NCI-H1048 (cell line): ENCODE measurements at places on chromosomes 5 and 9.

DNA sequence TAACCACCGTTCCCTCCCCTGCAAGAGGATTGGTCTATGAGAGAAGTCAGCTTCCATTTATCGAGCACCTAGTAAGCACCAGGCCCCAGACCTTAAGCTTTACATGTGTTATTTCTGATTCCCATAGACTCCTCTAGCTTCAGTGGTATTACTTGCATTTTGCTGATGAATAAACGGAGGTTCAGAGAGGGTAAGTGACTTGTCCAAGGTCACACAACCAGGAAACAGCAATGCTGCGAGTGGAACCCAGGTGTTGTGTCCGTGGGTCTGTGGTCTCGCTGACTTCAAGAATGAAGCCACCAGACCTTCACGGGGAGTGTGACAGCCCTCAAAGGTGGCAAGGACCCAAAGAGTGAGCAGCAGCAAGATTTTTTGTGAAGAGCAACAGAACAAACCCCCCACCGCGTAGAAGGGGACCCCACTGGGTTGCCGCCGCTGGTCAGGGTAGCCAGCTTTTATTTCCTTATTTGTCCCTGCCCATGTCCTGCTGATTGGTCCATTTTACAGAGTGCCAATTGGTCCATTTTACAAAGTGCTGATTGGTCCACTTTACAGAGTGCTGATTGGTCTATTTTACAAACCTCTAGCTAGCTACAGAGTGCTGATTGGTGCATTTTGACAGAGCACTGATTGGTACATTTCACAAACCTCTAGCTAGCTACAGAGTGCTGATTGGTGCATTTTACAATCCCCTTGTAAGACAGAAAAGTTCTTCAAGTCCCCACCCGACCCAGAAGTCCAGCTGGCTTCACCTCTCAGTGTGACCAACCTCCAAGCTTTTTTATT is 29.1 kb upstream of the KCNIP1 start:
- DNase-seq, result no peak

DNA sequence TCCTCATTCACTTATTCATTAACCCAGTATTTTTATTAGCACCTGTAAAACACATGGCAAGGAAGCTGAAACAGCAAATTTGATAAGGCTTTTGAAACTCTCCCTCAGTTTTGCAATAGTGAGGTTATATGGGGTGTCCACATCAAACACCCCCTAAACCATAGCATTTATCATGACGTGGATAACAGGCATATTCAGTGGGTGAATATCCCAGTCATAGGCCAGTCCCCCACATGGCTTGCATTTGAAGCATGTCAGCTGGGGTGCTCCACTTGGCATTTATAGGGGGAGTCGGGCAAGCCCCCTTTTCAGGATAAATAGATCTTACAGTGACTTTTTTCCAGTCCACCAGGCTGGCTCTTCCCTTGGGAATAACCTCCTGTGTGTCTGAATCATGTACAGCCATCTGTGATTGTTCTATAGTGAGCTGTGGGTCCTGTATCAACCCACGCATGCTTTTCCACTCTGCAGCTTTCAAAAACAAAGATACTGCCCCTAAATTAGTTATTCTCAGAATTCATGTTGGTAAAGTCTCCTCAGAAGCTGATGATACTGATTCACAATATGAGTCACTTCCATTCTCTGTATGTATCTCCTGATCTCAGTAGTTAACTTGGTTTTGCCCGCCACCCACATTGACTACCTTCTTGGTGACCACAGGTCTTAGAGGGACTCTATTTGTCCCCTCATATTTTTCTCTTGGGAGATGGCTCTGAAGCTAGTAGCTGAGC is 84.4 kb upstream of the SPIN1 start:
- no peak for DNase-seq

GRCh38 chr9:119278171-119278570 is 91.1 kb downstream of the BRINP1 start:
- DNase-seq, result no peak

DNA sequence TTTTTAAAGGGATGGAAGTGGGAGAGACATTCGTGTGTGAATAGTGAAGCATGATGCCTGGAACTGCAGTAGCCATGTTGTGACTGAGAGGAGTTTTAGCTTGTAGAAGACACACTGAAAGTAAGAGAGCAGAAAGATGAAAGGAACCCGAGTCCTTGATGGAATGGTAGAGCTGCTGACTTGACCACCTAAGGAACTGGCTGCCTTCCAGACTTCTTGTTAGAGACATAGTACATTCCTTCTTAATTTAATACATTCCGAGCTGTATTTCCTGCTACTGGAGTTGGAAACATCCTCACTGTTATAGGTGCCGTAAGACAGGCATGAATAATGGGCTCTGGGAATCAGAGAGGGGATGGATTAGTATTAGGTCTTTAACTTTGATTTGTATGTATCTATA is 7.4 kb downstream of the CER1 start:
- no peak for DNase-seq

DNA sequence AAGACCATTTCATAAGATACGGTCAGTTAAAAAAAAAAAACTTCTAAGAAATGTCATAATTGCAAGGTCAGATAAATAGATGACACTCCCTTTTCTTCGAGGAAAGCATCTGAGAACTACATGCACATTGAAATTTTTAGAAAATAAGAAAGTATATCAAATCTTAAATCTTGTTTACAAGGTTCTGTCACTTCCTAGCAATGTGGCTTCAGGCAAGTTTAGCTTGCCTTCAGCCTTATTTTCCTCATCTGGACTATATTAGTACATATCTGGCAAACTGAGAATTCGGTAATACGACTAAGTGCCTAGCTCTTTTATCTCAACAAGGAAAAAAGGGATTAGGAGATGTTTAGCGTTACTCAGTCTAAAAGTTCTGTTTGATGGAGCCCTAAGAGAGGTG is 32.5 kb upstream of the OR2K2 start:
- no peak for DNase-seq

GRCh38 chr5:57414191-57414590 is 68.4 kb downstream of the ACTBL2 start:
- DNase-seq, result no peak

DNA sequence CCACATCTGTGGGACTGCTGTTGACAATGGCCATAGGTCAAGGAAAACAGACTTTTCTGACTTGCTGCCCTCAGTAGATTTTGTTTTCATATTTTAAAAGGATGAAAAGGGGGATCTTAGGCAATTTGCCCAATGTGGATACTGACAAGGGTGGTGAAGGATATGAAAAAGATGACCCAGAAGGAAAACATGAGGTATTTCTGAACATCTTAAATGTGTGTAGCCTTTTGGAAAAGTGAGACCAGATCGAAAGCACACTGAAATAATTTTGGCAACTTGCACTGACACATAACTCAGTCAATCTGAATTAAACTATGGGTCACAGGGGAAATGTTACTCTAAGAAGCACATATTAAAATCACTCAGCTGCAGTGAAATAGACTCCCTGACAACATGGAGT is 1793.0 kb upstream of the ACO1 start:
- no peak for DNase-seq

DNA sequence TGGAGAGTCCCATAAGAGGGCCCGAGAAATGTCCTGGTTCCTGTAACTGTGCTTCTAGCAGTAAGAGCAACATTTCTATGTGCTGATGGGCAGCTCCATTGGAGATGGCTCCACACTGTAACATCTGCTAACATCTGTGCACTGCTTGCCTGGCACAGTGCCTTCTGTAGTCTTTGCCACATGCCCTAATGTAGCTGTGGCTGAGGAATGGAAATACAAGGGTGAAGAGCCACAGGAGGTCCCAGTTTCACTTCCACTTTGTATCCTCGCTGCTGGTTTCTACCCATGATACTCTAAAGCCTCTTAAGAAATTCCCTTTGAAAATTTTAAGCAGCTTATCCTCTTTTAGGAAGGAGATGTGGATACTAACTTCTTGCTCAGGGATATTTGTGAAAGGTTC is 97.4 kb downstream of the HOMER1 start:
- DNase-seq, result no peak

DNA sequence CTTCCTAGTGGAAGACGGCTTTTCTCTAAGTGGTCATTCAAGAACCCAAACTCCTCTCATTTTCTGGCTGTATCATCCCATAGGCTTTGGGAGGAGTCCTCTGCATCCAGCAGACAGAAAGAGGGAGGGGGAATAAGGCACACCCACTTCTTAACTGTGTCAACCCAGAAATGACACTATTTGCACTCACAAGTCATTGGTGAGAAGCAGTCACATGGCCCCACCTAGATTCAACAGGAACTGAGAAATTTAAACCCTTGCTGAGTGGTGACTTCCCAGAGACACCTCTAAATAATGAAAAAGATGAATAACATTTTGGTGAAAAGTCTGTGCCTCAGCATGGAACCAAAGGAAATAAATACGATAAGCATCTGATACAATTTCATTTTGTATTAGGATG is 120.0 kb downstream of the MCTP1 start:
- no peak for DNase-seq

DNA sequence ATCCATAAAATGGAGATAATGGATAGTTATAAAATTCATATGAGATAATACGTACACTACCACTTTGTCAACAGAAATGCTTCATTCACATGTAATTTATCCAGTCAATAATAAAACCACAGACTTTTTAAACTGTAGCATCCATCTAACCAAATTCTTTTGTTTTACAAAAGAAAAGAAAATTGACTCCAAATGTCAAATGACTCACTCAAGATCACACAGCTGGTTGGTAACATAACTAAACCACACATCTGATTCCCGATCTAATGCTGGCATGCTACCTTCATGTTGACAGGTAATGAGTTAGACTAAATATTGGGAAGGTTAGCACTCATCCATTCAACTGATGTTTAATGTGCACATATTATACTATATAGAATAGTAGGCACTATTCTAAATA is 4.9 kb downstream of the FRMD3 start:
- no peak for DNase-seq

GRCh38 chr5:154647114-154647760 is 107.9 kb upstream of the LARP1 start:
- no peak for DNase-seq

DNA sequence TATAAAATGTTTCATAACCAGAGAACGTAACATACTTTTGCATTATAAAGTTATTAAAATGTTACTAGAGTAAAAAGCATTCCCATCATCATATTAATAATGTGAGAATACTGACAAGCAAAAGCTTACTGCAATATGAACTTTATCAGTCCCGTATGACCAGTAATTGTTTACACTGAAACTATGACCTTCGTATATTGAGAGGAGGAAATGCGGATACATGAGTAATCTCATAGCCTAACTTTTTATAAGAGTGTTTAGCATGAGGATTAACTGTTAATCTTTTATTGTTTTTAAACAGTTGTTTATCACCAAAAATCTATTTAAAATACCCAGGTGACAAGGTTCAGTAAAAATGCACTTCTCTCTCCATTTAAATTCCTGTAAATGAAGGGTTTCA is 272.4 kb downstream of the SLF1 start:
- DNase-seq, result no peak

DNA sequence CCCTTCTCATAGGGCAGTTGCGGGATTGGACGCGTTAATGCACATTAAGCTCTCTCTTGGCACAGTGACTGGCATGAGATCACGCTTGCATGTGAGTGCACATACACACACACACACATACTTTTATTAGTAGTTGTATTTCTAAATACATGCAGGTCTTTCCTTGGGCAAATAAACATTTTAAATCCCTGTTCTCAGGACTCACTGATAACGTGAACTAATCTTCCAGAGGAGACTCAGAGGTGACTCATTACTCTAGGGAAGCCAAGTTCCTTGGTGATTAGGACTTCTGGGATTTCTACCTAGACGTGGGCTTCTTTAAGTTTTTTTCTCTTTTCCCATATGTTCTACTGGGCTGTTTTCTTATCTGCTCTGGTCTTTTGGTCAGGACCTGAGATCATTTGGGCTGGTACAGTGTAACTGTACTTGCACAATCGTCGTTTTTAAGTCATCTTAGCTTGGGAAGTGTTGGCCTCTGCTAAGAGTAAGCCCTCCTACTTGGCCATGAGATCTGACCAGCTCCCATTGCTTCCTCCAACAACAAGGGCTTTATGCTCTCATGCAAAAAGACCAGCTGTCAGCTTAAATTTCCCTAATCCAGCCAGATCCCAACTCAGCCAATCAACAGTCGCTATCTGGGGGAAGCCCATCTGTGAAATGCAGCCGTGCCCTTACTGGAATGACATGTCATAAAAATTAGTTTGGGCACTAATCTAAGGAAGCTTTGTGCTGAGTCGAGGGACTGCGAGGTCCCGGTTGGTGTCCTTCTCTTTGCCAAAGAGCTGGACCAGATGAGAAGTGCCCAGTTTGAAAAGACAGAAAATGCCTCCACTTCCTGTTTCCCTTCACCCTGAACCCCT is 176.4 kb upstream of the ANKRD55 start:
- DNase-seq, result peak; percentile 73

- no peak for DNase-seq
Observed at GRCh38 chr9:127174386-127175318, 52.2 kb upstream of the ANGPTL2 start.

GRCh38 chr5:390623-391491 is 52.1 kb upstream of the EXOC3 start:
- no peak for DNase-seq

- DNase-seq, result no peak
Observed at GRCh38 chr5:111555760-111556159, 43.4 kb upstream of the STARD4 start.

DNA sequence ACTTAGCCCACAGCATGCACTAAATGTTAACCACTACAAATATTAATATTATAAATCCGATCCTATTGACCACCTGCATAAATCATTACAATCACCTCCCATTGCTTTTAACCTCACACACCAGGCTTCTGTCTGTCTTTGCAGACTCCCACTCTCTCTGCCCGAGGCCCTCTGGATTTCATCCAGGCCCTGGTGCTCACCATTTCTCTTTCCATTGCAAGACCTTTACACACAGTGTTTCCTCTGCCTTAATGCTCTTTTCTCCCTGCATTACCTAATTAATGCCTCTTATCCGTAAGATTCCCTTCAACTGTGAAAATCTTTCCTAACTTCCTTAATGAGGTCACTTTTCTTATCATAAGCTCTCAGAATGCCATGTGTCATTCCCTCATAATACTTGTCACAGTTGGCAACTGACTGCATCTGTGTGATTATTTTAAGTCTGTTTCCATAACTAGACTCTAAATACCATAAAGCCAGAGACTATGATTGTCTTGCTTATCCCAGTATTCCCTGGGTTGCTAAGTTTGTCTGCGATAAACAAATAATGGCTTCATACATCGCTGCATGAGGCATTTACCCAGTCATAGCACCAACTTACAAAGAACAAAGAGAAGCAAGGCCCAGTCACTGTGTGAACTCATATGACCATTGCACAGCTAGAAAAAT is 155.1 kb downstream of the CCDC192 start:
- no peak for DNase-seq

GRCh38 chr5:179615203-179615602 is 8.3 kb downstream of the HNRNPH1 start:
- DNase-seq, result no peak

DNA sequence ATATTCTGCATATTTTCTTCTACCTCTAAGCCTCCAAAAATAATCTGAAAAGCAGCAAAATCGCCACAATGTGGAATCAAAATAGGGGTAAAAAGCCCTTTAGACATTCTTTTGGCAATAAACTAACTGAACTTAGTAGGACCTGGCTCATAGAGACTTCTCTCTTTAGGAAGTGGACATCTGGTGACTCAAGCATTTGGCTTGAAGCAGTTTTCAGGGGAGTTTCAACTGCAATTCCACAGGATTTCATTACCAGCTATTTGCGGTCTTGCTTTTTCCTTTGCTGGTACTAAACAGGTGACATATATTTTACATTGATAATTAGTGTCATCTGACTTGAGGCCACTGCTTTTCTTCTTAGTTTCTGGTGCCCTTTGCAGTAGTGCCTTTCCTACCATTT is 173.2 kb upstream of the FBN2 start:
- DNase-seq, result no peak
